Stimulated activated CD8-positive, alpha-beta memory T cell treated with anti-CD3 and anti-CD28 coated beads, Interleukin-12 subunit alpha, Interleukin-12 subunit beta, amount 100 ng/mL, for 4 hours (primary cell): ENCODE measurements at places on chromosomes 2 and 18.

- DNase-seq, result no peak
Observed at GRCh38 chr2:38613126-38613848, 10.6 kb upstream of the HNRNPLL start.

DNA sequence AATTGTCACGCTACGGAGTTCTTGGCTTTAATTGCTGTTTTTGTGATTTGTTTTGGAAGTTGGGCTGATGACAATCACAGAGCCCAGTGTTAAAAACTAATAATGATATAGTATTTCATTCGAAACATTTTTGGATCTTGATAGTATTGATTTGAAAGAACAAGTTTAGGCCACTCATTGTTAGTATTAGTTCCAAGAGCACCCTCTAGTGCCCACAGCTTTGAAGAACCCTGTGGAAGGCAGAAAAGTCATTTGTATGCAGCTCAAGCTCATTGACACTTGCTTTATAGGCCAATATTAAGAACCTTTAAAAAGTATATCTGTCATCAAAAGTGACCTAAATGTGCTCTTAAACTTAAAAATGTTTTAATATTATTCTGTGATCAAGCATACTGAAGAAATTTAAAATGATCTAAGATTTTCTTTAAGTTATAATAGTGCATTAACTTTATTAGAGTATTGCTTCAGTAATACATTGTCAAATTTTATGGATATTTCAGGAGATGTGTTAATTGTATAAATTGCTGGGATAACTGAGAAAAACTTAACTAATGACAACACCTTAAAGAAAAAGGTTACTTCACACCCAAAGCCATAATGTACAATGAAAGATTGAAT is 191.0 kb downstream of the GRB14 start:
- DNase-seq, result no peak

- no peak for DNase-seq
Observed at GRCh38 chr2:188189356-188189755, 102.3 kb upstream of the GULP1 start.

DNA sequence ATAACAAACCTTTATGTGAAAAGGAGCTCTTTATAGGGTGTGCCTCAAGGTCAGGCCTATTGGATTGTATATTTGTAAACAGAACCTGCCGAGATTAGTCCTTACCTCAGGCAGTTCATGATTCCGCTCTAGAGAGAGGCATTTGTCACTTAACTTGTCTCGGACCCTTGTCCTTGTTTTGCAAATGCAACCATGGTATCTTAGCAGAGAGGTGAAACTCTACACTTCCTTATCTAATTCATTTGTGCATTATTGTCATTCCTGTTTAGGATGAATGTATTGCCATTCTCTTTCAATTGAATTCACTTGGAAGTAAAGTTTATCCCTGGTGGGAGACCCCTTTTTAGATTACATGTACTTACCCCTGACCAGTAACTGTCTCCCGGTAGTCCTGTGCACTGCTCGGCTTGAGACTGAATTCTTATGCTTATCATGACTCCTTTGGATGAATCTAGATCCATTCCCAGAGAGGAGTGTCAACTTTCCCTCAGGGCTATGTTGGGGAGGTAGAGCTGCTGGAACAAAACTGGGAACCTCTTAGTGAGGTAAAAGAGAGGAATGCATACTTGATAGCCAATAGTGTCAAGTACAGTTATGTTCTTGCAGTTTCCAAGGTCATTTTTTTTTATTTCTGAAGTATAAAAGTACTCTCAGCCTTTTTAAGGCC is 46.6 kb downstream of the SGPP2 start:
- DNase-seq, result no peak

GRCh38 chr2:113887009-113887792 is 2.7 kb upstream of the ACTR3 start:
- no peak for DNase-seq

- DNase-seq, result no peak
Observed at GRCh38 chr2:239887604-239888003, 137.5 kb downstream of the NDUFA10 start.

- DNase-seq, result no peak
Observed at GRCh38 chr2:148865512-148865911, 9.5 kb upstream of the KIF5C start.

GRCh38 chr2:82675186-82675585 is 1783.9 kb downstream of the SUCLG1 start:
- no peak for DNase-seq

DNA sequence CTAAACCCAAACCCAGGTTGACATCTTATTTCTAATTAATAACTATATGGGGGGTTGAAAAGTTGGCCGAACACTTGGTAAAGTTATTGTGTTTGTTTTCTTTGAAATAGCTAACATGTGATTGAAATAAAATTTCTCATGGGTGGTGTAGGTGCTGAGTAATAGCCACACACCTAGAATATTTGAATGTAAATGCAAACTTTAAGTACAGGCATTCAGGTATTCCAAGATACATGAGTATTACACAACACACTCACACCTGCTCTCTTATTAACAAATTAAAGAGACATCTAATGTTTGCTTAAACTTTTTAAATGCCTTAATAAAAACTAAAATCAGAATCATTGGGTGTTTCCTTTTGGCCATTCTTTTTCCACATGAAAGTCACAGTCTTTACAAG is 165.5 kb downstream of the EHBP1 start:
- DNase-seq, result no peak

DNA sequence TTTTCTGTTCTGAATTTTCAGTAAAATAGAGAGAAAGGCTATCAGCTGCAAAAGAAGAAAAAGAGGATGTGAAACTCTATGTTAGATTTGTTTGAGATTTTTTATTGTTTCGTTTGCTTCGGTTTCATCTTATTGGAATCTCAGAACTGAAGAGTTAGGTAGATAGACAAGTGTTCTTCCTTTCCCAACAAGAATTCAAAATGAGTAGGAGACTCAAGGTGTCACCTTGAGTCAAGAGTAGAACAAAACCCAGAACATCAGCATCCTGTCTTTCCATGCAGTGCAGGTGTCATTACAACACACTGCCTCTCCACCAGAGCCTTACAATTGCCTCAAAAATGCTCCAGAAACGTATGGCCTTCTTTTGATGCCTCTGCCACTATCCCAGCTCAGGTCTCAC is 21.1 kb downstream of the NBAS start:
- no peak for DNase-seq

DNA sequence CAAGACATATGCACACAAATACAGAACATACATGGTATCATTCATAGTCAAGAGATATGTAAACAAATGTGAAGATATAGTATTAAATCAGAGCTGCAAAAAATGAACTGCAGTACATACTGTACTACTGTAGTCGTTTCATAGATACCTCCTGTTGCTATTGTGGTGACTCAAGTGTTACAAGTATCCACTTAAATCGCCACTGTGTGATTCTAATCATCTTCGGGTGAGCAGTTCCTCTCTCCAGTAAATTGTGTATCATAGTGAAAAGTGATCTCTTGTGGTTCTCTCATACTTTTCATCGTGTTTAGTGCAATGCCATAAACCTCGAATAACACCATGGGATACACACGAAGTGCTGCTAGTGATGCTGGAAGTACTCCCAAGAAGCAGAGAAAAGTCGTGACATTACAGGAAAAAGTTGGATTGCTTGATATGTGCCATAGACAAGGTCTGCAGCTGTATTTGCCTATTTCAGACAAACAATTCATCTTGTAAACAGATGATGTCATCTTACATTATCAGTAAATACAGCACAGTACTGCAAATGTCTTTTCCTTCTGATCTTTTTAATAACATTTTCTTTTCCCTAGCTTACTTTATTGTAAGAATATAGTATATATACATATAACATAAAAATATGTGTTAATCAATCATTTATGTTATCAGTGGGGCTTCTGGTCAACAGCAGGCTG is 222.2 kb downstream of the BCL11A start:
- no peak for DNase-seq

DNA sequence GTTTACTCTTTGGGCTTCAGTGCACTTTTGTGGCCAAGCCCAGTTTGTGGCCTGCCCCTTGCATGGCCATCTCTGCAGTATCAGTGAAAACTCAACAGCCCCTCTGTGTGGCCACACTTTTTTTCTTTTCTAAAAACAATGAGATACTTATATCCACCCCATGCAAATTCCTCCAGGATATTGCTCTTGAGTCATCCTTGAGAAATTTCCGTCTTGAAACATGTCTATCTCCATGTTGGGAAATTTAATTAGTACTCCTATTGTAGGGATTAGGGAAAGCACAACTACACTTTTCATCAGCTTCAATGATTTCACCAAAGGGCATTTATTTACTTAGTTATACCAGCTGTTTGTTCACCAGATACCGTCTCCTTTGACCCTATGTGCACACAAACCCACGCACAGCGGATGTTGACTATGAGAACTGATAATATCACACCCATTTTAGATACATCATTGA is 993.1 kb downstream of the TSN start:
- DNase-seq, result no peak

DNA sequence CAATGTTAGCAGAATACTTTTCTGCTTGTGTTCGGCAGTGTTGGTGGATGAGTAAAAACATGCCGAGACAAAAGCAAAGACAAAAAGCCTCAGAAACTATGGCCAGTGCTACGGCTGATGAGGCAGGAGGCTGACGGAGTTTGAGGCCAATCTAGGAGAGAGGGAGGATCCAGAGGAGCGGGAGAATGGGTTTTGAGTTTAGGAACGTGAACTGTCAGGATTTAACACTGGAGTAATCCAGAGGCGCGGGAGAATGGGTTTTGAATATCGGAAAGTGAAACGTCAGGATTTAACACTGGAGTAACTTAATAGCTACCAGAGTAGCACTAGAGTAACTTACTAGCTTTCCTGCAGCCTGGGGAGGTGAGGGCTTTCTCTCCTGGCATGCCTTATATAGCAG is 37.4 kb downstream of the LYPD6B start:
- DNase-seq, result no peak

- no peak for DNase-seq
Observed at GRCh38 chr2:137435162-137435561, 529.1 kb upstream of the HNMT start.

GRCh38 chr2:144323946-144324345 is 196.0 kb downstream of the ZEB2 start:
- no peak for DNase-seq

DNA sequence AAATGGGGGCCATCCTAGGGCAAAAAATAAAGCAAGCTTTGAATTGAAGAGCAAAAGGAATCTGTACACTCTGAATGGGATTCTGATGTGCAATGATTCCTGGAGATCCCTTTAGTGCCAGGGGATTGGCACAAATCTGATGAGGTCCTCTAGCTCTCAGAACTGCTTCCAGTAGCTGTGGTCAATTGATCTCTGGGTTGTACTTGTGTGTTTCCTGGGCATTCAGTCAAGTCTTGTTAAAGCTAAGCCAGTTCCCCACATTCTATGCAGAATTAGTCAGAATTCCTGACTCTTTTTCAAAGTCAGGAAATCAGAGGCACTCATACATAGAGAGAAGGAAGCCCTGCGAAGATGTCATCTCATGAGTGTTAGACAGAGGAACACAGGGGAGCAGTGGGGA is 161.3 kb downstream of the DNER start:
- DNase-seq, result no peak

- DNase-seq, result peak; percentile 29
Observed at GRCh38 chr2:131105950-131106801, 1.0 kb downstream of the PLEKHB2 start.

GRCh38 chr2:70532244-70532935 is 21.2 kb downstream of the TGFA start:
- no peak for DNase-seq

DNA sequence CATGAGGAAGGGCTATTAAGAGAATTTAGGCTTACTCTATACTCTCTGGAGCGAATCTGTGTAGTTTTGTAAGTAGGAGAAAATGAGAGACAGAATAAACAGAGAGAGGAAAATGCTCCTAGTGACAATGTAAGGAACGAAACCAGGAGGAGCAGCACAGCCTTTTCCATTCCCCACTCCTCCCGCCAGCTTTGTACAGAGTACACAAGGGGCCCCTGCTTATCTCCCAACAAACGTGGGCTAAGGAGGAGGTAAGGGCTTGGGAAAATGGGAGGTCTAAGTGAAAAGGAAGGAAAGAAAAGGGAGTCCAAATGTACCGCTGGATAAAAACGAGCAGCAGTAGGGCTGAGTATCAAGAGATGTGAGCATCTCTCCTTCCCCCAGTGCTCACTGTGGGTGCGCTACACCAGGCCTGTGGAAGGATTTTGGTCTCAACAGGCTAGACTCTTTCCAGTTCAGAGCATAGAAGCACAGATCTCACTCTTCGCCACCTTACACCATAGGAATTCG is 12.1 kb upstream of the IHH start:
- DNase-seq, result no peak

- no peak for DNase-seq
Observed at GRCh38 chr2:33272001-33272400, 204.4 kb upstream of the RASGRP3 start.

DNA sequence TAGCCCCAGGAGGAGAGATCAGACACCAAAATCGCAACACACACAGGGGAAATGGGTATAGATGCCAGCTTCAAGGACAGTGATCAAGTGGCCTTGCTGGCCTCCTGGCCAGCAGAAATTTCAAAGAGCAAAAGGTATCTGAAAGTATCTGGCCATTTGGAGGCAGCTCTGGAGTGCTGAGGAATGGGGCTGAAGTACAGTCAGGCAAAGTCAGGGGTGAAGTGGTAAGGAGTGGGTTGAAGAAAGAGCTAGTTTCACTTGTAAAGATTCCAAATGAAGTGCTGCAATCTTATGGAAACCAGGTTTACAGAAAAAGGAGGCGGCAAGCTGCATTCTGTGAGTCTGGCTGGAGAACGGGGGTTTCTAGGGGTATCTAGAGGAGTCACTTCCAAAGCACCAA is 19.2 kb upstream of the PCBP1 start:
- no peak for DNase-seq

DNA sequence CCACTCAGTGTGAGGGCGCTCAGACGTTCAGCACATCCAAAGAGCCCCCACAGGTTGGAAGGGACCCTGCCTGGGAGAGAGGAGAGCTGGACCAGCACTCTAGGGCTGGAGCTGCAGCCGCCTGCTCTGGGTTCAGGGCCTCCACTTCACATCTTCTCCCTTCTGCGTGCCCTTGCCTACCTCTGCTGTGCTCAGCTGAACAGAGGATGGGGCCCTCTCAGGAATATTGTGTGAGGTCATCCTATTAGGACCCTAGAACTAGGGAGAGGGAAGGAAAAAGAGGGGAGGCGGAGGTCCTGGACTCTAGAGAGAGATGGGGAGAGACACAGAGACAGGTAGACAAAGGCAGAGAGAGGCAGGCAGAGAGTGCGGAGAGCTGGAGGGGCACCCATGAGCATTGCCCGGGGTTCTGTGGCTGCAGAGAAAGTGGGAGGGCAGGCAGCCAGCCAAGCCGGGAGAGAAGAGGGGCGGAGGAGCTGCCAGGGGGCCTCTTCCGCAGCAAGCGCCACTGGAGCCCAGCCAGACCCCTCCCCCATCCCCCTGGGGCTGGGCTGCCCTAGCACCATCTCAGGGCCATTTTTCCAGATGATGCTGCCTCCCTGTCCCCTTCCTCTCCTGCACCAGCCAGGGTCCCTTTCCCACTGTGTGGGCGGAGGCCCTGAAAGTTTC is 8.3 kb upstream of the TNS1 start:
- no peak for DNase-seq

- DNase-seq, result no peak
Observed at GRCh38 chr2:105736145-105736544, 8.6 kb upstream of the NCK2 start.

DNA sequence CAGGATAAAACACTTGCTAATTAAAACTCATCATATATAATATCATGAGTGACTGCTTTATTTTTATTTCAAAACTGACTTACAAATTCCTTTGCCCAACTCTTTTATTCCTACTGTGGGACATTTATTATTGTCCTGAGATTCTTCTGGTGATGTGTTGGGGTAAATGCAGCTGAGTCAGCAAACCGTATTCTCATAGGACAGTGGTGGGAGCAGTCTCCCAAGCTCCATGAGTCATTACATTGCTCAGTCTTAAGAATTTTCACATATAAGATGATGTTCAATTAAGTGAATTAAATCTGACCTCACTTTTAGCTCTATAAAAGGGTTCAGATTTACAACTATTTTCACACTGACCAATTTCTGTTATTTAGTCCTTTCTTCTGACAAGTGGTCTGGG is 1530.7 kb downstream of the LRP1B start:
- DNase-seq, result no peak
